T-helper 1 cell (primary cell): ENCODE measurements at places on chromosomes 16 and 17.

GRCh38 chr17:5789528-5789927, 205.2 kb upstream of the NLRP1 start:
- DNase-seq: no peak

- DNase-seq: no peak
Measured at GRCh38 chr17:10013365-10014112, 108.5 kb upstream of the RCVRN start.

DNA sequence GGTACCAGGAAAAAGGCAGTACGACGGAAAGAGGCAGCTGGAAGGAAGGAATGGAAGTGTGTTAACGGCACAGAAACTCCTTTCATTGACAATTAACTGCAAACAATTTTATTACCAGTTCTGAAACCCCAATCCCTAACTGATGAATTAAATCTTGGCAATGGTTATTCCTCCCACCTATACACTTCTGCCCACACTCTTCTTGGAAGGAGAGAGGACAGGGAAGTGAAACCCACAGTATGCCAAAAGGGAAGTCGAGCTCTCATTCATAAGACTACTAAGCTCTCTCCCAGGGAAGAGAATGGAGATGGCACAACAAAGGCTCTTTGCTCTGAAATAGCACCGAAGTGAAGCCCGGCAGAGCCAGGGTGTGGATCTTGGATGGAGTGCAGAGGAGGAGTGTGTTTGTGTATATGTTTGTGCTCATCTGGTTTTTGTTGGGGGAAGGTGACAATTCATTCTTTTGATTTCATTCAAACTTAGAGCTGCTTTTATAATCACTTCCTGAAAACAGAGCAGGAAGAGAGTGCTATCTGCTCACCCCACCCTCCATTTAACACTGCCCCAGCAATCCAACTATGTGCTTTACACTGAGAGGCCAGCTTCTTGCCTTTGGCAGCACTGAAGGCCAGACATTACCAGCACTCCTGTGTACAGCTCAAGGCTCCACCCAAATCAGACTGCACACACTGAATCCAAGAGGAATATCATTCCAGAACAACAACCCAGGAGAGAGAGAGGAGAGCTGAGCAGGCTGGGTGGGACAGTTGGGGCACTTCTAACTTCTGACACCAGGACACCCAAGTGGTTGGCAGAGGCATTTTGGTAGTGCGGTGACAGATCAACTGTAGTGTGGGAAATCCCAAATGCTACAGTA, 68.7 kb downstream of the HIC1 start:
- DNase-seq: no peak

- no peak for DNase-seq
Measured at GRCh38 chr17:62712171-62712581, 84.7 kb downstream of the MRC2 start.

- DNase-seq: no peak
Measured at GRCh38 chr17:37283414-37283961, 92.3 kb upstream of the C17orf78 start.

- DNase-seq: no peak
Measured at GRCh38 chr16:47162670-47163420, 19.1 kb upstream of the NETO2 start.

DNA sequence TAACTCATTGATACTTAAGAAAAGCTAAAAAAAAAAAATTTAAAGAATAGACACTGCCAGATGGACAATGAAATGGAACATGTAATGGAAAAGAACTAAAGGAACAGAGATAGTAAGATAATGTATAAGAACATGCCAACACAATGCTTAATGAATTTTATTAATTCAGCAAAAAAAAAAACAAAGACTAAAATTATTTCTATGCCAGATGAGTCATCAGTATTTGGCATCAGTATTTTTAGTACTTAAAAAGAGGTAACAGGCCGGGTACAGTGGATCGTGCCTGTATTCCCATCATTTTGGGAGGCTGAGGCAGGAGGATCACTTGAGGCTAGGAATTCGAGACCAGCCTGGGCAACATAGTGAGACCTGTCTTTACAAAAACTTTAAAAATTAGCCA, 168.5 kb downstream of the CYB561 start:
- no peak for DNase-seq

GRCh38 chr17:17207998-17208397, 1.9 kb upstream of the PLD6 start:
- no peak for DNase-seq

DNA sequence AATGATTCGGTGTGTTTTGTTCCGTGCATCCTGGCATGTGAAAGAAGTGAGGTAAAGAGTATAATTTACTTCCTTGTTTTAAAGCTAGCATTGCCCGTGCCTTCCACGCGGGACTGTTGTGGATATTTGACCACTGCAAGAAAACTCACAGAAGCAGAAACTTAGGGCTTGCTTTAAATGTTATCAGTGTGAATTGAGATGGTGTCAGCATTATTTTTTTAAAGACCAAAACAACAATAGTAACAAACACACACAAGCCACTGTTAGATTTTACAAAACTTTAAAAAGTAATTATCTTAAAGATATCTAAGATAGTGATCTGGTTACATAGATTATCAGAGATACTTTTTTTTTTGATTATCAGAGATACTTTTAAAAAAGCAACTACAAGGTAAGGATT, 47.4 kb downstream of the WWOX start:
- no peak for DNase-seq
